ENCODE measurements at places on chromosomes 2 and 18.

DNA sequence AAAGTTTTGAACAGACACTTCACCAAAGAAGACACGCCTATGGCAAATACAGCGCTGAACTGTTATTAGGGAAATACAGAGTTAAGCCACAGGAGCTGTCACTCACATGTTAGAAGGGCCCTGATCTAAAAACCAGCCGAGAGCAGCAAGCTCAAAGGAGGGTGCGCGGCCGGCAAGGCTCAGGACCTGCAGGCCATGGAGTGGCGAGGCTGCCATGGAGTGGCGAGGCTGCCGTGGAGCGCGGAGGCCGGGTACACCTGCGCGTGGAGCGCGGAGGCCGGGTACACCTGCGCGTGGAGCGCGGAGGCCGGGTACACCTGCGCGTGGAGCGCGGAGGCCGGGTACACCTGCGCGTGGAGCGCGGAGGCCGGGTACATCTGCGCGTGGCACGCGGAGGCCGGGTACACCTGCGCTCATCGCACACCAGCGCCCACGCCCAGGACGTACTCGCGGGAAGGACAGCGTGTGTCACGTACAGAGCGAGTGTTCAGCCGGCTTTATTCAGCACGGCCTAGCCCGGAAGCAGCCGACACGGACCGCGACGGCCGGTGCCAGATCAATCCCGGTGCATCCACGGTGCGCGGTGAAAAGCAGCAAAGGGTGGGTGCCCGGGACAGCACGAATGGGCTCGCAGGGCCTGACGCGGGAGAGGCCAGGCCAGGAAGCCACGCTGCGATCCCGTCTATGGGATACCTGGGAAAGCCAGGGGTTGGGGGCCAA lies 68.8 kb downstream of the SLC66A2 start:
- no peak for DNase-seq

DNA sequence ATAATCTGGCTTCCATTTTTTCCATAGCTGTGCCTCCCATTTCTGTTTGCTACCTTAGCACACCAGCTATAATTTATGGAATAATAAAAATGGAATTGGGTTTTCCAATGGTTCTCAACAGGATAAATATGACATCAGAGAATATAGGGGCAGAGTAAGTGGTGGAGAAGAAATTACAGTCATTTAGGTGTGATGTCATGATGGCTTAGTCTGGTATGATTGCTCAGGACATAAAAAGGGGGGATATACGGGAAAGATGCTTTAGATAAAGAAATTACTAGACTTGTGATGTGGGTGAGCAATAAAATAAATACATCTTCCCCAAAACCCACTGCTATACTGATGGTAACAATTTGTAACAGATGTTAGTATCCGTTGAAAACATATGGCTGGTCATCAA lies 21.6 kb upstream of the KIF5C start:
- DNase-seq: no peak

GRCh38 chr2:153047220-153047619 lies 328.8 kb downstream of the ARL6IP6 start:
- DNase-seq: no peak

- DNase-seq: no peak
These were observed 225.7 kb downstream of the XIRP2 start for GRCh38 chr2:167114018-167114417.

GRCh38 chr18:46660957-46661749 lies 4.1 kb upstream of the LOXHD1 start:
- DNase-seq: no peak

- peak; percentile 28 for DNase-seq
These were observed 43.2 kb downstream of the SP140 start for GRCh38 chr2:230268606-230269243.

GRCh38 chr2:166104773-166105172 lies 23.0 kb downstream of the SCN1A start:
- DNase-seq: no peak

GRCh38 chr2:9141091-9141667 lies 65.4 kb upstream of the ASAP2 start:
- no peak for DNase-seq

GRCh38 chr2:139217641-139218040 lies 437.5 kb upstream of the NXPH2 start:
- DNase-seq: no peak

DNA sequence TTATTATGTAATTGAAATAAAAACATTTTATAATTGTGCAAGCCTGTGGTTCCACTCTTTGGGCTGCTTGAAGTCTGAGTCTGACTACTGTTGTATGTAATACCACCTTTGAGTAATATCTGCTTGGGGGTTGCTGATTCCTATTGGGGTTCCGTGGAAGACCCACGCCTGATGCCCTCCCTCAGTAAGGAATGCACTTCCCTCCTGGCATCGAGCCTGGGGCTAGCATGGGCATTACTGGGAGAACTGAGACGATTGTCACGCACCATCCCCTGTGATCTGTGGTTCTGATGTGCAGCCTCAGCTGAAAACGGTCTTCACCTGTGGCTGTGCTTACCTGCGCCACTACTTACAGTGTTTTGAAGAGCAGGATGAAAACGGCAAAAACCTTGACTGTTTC lies 32.7 kb upstream of the RBM44 start:
- no peak for DNase-seq

GRCh38 chr18:72233106-72233505 lies 311.0 kb downstream of the CBLN2 start:
- no peak for DNase-seq

DNA sequence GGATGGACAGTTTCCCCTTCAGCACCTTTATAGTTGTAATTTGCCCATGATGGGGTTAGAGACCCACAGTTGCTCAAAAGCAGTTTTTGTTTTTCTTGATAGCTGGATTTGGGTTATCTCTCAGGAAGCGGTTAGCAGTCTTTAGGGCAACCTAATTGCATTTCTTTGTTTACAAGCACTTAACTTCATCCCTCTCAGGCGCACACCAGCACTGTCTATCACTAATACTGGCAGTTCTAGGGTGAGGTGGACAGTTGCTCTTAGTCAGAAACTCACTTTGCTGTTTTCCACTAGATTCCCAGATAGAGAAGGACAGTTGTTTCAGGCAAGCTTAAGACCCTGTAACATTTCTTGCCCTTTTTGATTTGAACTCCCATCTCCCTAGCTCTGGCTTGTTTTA lies 146.0 kb downstream of the AGAP1 start:
- no peak for DNase-seq

DNA sequence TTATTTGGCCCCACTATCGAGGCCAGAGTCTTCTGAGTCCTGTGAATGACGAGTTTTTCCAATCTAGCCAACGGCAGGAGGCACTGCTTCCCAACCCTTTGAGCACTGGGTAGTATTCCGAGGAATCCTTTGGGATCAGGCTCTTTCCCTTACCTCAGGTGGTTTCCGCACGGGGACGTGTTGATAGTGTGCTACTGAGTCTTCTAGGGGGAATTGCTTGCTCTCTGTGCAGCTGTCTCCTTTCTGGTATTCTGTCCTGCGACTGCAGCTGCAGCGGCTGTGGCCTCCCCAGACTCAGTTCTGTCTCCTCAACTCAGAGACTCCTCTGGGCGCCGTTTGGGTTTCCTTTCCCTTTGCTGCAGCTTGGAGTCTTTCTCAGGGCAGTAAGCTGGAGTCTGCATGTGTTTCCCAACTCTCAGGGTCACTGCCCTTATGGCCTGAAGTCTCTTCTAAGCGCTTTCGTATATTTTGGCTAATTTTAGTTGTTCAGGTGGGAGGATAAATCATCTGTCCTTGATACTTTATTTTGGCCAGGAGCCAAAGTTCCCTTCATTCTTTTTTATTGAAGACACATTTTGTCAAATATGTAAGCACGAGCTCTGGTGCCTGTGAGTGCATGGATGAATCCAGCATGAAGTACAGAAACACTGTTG lies 118.4 kb downstream of the MAP4K4 start:
- DNase-seq: no peak

DNA sequence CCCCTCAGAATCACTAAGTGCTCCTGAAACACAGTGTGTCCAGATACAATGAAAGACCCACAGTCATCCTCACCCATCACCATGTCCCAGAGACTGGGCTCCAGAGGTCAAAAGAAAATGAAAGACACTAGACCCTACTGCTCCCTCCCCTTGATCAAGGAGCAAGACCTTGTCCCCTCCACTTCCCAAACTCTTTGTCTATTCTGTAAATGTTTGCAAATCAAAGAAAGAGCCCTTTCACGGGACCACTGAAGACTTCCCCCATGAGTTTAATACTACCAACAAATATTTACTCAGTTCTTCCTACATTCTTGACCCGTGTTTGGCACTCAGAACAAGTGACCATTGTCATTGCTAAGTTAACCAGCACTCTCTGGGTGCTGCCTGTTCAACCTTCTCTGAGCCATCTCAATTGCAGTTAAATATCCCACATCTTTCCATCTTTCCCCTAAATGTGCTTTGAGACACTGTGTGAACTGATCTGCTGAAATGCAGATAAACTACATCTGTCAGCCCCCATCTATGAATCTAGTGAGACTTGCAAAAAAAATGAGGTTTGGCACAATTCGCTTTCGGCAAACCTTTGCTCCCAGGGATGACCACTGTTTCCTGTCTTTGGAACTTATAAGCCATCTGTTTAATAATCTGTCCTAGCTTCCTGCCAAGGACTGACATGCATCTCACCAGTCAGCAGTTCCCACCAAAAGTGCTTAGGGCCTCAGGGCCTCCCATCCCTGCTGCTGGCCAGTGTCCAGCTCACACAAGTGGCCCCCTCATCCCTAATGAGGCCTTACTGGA lies 170.3 kb downstream of the GFPT1 start:
- no peak for DNase-seq

- DNase-seq: no peak
These were observed 34.3 kb downstream of the SALL3 start for GRCh38 chr18:79013869-79014268.

DNA sequence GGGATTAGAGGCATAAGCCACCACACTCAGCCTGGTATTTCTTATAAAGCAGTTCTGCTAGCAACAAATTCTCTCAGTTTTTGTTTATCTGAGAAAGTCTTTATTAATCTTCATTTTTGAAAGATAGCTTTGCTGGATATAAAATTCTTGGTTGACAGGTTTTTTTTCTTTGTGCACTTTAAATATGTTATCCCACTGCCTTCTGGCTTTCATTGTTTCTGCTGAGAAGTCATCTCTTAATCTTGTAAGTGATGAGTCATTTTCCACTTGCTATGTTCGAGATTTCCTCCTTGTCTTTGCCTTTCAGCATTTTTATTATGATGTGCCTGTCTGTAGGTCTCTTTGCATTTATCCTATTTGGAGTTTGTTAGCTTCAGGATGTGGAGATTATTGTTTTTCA lies 5.9 kb upstream of the ELAC1 start:
- no peak for DNase-seq

DNA sequence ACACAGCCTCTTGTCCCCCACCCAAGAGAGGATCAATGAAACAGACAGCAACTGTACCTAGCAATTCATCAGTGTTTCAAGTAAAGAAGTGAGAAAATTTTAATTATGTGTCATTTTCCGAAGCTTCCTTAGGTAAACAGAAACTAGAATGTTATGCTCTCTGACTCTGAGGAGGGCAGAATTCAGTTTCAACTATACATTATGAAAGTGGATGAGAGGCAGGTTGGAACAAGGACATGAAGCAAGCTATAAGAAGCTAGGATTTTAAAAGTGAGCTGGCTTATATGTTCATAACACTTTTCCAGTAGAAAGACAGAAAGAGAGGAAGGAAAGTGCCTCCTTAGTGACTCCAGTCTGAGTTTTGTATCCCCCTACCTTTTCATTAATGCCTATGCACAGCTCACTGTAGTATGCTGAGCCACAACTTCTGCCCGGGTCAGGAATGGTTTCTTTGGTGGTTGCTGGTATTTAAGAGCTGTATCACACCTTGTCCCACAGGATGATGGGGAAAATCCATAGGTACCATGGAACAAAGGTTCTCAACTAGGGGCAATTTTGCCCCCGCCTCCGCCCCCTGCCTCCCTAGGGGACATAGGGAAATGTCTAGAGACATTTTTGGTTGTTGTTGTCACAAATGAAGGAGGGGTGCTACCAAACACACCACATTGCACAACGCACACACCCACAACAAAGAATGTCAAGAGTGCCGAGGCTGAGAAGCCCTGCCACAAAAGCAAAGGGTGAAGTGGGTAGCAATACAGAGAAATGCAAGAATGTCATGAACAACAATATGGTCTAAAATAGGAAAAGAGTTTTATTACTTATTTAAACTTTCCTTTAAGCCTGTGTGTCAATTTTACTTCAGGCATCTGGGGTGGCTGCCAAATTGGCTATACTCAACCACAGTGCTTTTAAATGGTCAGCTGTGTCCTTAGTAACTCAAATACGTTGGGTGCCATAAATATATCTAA lies 161.0 kb upstream of the ZFP36L2 start:
- DNase-seq: peak; percentile 44

GRCh38 chr2:145277922-145278321 lies 758.0 kb upstream of the ZEB2 start:
- no peak for DNase-seq

GRCh38 chr2:208807756-208808155 lies 401.2 kb downstream of the PTH2R start:
- no peak for DNase-seq

DNA sequence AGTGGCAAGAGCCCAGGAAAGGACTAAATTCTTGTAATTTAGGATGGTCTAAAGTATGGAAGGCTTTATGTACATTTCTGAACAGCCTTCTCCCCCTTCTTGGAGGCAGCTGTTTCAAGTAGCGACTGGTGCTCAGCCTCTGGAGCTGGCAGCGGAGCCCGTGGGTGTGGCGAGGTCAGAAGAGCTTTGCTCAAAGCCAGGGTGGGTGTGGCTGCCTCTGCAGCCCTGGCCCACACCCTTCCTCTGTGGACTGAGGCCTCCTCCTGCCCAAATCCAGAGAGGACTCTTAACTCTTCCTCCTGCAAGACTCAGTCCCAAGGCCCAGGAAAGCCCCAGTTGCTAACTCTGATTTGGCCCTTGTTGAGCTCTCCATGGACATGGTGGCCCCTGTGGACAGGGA lies 202.1 kb upstream of the REV1 start:
- DNase-seq: no peak

DNA sequence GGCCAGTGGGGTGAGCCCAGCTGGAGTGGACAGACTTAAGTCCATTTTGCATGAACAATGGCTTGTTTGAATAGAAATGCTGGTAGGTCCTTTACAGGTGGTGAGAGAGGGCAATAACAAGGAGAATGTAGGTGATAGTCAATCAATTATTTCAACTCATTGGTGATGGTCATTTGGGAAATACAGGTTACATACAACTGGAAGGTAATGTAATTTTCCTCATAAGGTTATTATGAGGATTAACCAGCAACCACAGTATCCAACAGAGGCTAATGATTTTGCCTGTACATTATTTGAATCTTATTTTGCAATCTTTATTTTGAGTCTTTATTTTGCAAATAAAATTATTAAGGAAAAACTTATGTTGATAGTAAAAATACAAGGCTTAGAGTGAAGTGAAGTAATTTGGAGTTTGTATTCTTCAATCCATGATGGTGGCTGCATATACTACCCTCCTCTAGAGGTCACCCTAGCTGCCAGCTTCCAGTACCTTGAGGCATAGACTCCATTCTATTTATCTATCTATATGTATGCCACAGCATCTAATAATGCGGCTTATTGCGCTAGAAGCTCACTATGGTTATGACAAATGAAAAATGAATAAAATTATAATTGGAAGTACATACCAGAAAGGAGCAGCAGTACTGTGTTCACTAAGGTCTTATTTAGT lies 20.5 kb upstream of the HNMT start:
- no peak for DNase-seq

Data from GM13976 (cell line).